ENCODE measurements at places on chromosomes 5 and 9.

DNA sequence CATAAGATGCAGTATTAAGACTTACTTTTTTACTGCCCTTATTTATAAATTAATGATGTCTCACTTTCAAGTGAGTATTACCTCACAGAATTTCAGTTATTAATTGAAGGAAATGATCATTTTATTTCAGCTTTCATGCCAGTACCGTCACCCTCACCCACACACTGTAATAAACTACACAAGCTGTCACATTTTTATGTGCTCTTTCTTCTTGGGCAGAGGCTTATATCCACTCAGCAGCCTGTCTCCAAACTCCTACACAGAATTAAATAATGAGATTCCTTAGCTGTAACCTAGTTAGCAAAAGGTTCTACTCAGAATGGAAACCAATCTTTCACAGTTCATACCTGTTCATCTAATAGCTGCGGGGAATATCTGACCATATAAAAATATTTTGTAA, 1915.8 kb upstream of the CDH6 start:
- DNase-seq, result no peak

DNA sequence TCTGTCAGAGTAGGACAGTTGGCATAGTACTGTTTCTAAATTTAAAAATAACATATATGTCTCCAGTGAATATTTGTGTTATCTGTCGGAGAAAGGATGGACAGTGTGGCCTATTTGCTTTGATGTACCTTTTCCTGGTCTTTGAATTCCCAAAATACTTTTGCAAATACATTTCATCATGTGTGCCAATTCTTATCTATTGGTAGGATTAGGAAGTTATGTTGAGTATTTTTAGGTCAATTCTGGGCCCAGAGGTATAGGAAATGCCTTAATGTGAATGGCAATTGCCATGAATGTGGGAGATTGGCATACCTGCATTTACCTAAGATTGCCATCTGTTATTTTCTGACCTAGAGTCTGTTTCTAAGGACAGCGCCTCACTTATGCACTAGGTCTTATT, 5.8 kb downstream of the FOCAD start:
- DNase-seq, result no peak

DNA sequence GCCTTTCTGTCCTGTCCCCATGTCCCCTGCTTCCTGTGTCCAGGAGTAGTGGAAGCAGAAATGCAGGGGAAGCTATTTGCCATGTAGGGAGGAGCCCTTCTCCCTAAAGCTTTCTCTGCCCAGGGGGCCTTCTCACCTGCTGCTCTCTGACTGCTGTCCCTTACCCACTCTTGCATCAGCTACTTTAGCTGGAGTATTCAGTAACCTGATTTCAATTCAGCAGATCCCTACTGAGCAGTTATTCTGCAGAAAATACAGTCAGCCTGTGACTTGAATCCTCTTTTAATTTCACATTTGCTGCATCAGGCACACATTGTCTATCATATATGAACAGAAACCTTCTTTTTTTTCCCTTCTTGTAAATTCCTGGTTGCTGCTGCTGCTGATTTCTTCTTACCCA, 90.4 kb downstream of the MVB12B start:
- DNase-seq, result no peak

DNA sequence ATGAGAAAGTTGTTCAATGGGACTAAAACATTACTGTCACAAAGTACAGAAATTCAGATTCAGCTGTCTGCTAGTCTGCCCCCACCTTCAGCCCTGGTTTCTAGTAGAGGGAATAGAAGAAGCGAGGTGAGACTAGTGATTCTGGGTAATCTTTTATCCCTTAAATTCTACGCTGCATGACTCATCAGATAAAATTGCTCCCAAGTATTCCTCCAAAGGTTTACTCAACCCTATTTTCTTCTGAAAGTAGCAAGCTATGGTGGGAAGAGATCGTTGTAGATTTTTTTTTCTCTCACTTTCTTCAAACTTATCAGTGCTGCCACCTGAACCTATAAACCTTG, 318.9 kb upstream of the RIOK2 start:
- DNase-seq, result no peak

DNA sequence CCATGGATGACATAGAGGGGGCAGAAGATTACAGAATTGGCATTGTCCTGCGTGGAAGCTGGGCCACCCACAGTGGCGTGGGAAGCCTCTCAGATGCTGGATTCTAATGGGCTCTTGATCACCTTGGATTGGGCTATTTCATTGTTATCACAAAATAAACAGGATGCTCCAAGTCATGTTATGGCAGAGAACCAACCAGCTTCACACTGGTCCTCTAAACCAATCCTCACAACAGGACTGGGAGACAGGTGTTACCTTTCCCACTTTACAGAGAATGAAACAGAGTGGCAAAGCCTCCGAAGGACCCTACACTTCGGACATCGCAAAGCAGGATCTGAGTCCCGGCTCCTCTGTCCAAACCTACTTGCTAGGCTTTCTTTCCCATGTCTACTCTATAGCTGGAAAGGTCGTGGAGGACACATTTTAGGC, 455 bp upstream of the SMIM3 start:
- no peak for DNase-seq

DNA sequence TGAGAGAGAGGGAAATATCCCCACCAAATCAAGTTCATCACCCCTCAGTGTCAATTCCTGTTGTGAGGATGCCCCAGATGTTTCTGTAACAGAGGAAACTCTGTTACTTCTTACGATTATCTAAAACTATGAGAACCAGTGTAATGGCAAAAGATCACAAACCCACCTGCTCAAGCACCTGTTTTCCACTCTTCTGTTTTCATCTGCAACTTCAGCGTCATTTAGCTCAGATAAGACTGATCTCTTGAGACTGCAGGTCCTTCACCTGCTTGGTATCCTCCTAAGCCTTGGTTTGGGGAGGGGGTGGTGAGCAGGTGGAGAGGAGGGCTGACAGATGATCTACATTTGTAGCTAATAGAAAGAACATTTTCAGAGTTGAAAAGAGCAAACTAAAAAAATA, 229.3 kb downstream of the SLF1 start:
- DNase-seq, result no peak

DNA sequence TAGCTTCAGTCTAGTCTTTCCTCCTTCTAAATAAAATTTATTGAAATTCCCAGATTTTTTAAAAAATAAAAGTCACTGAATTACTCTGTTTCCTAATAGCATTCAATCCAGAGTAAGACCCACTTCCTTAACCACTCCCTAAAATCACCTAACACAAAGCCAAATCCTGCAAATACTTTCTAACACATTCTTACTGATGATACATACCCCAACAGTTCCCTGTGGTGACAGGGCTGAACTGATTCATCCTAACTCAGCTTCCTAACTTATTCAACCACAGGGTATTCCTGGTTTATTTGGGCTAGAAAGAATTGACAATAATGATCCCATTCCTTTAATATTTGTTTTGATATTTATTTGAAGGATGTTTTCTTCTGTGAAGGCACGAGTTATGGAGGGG, 40.7 kb upstream of the ZNF300 start:
- DNase-seq, result no peak

DNA sequence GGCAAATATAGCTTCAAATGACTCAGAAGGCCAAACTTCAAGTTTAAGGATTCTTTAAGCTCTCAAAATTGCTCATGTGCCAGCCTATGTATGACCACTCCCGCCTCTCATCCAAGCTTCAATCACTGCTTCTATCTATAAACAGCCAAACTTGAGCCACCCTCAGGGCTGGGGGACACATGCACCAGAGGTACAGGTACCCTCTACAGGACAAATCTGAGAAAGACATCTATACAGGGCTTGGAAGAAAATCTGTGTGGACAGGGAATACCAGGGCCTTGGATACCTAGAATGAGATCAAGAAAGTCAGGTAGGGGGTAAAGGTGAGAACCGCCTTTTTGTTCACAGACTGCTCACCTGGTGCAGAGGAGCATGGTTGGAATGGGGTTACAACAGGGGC, 217.9 kb downstream of the ATPSCKMT start:
- DNase-seq, result no peak

- DNase-seq, result no peak
Observed at GRCh38 chr5:80706835-80707447, 52.2 kb upstream of the DHFR start.

DNA sequence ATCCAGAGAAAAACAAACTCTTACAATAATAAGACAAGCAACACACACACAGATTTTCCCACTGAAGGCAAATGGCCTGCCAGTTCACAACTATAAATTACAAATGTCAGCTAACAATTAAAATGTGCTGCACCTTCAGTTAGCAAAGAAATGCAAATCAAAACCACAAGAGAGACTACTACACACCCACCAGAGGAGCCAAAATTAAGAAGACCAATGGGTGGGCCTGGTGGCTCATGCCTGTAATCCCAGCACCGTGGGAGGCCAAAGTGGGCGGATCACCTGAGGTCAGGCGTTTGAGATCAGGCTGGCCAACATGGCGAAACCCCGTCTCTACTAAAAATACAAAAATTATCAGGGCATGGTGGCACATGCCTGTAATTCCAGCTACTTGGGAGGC, 15.1 kb upstream of the IPPK start:
- DNase-seq, result no peak

- DNase-seq, result no peak
Observed at GRCh38 chr5:144195448-144195847, 24.8 kb downstream of the KCTD16 start.

DNA sequence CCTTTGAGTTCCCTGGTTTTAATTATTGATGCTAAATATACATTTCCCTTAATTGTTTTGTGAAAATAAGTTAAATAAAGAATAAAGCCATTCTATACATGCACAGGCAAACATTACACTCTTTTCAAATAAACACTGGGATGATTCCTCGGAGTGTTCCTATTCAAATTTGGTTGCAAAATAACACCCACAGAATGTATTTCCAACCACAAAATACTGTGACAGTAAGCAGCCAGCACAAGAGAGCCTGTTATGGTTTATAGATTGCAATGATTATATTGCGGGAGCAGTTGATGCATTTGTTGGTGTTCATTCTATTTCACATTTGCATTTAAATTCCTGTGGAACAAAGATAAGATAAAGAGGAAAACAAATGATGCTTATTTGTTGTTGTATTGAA, 632.6 kb upstream of the WWC1 start:
- no peak for DNase-seq

DNA sequence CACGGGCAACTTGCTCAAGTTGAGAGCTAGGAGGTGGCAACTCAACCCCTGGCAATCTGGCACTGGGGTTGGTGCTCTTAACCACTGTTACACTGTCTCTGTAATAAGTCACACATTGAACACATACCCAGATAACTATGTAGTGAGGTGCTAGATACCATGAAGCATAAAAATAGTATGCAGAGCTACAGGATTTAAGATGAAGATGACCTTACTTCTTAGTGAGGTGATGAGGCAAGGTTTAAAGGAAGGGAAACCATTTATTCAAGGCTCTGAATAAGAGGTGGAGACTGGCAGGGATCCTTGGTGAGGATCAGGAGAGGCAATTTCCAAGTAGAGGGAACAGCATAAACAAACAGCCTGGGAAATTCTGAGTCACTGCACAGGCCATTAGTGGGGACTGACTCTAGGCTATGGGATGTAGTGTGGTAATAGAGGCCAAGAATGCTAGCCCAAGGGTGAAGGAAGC, 67.6 kb upstream of the NR3C1 start:
- no peak for DNase-seq

- no peak for DNase-seq
Observed at GRCh38 chr9:73166468-73166867, 14.8 kb downstream of the ANXA1 start.

- DNase-seq, result no peak
Observed at GRCh38 chr9:16870596-16871335, at the start of gene BNC2. TSS of gene BNC2 (minus strand) at chr9:16870670. CDS start at chr9:16870648, 22 bp downstream.

DNA sequence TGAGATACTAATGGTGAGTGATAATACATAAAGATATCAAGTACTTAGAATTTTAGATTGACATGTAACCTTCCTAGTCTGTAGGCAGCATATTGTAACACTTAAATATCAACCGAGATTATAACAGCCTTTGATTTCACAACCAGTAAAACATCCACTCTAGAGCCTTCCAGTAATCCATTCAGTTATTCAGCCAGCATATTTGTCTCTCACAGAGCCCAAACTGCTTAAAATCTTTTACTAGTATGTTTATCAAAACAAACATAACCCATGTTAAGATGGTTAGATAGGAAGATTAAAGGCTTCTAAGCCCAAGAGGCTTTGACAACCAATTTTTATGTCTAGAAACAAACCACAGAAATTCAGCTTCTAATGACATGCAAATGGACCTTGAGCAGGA, 177.9 kb upstream of the FST start:
- no peak for DNase-seq

- no peak for DNase-seq
Observed at GRCh38 chr9:107127608-107128007, 155.5 kb upstream of the RAD23B start.

- no peak for DNase-seq
Observed at GRCh38 chr9:106077731-106078130, 383.4 kb downstream of the TMEM38B start.

DNA sequence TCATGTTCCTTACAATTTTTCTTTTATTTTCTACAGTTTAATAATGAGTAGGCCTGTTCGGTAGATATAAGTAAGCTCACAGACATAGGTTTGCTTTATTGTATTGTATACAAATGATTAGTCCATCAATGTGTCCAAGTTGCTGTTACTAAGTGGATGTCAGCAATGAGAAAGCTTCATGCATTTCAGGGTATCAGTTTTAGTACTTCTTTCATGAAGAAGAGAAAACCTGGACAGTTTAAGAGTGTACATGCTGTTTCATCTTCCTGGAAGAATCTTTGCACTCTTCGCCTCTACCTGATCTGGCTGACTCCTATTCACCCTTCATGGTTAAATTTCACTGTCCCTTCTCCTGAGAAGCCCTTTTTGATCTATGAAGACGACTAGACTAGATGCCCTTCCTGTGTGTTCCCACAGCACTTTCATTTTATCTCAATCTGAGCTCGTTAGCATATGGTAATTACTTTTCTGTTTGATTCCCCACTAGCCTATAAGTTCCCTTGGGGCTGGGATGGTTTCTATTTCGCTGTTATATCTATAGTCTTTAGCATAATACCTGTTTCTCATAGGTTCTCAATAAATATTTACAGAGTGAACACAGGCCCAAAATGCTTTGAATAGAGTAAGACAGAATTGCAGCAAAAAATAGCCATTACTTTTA, 70.7 kb downstream of the CETN3 start:
- no peak for DNase-seq

GRCh38 chr9:89579741-89580385, 24.9 kb upstream of the GADD45G start:
- DNase-seq, result no peak

Measured in activated CD4-positive, CD25-positive, alpha-beta regulatory T cell (primary cell).